ENCODE measurements at places on chromosomes 6 and 20.

GRCh38 chr6:55069132-55069781 lies 105.1 kb upstream of the HCRTR2 start:
- DNase-seq = no peak

- no peak for DNase-seq
These were observed 1.5 kb downstream of the NDUFAF5 start for GRCh38 chr20:13786143-13786828.

DNA sequence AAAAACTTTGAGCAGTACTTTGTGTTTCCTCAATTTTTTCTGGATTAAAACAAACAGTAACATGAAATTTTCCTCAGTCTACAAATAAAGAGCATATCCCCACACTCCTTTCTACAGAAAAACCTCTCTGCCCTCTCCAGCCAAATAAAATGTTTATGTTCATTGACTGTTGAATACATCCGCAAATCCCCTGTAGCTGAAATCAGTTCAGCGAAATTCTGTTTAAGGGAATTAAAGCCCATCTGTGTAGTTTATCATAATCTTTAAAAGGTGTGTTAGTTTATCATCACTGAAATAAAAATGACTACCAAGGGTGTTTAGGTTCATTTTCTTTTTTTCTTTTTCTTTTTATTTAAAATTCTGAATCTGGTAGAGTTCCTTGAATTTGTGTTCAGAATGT lies 157.8 kb upstream of the RUNX2 start:
- DNase-seq = no peak

GRCh38 chr6:157873735-157874344 lies 50.8 kb downstream of the SNX9 start:
- DNase-seq = peak; percentile 71

DNA sequence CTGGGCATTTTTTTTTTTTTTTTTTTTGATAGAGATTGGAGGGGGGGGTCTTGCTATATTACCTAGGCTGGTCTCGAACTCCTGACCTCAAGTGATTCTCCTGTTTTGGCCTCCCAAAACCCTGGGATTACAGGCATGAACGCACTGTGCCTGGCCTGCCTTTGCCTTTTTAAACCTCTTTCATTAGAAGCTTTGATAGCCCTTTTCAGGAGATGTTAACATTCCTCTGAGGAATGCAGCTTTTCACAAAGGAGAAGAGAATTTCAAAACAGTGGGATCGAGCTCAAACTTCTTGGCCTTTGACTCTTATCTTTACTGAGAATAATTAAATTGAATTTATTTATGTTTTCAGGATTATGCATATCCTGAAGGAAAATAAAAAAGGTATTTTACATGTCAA lies 31.3 kb downstream of the SLC26A8 start:
- DNase-seq = no peak

- DNase-seq = peak; percentile 69
These were observed 36.4 kb downstream of the HFE start for GRCh38 chr6:26123675-26123946.

- no peak for DNase-seq
These were observed 232.9 kb downstream of the TSHZ2 start for GRCh38 chr20:53205046-53205445.

- peak; percentile 20 for DNase-seq
These were observed 827 bp downstream of the E2F3 start for GRCh38 chr6:20402342-20403069.

GRCh38 chr6:138652824-138653223 lies 120.7 kb upstream of the CCDC28A start:
- no peak for DNase-seq

GRCh38 chr6:31837369-31838113 lies 10.0 kb downstream of the HSPA1B start:
- DNase-seq = no peak

GRCh38 chr6:36098920-36099647 lies 31.2 kb upstream of the MAPK13 start:
- DNase-seq = no peak

DNA sequence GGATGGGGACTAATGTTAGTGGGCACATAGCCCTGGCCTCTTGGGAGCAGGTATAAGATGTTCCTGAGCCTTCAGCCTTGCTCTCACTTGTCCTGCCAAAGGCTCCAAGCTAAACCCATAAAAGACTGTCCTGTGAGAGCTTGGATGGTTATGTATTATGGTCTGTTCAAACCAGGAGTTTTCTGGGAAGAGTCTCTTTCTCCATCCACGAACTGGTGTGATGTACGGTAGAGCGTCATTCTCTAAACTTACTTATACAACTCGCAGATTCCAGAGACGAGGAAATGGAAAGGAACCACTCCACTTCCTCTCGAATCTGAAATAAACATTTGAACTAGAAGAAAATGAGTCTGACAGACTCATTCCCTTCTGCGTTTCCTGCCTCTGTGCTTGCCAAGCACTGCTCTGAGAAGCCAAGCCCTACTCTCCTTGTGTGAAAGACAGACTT lies 5.3 kb downstream of the SOBP start:
- DNase-seq = no peak

DNA sequence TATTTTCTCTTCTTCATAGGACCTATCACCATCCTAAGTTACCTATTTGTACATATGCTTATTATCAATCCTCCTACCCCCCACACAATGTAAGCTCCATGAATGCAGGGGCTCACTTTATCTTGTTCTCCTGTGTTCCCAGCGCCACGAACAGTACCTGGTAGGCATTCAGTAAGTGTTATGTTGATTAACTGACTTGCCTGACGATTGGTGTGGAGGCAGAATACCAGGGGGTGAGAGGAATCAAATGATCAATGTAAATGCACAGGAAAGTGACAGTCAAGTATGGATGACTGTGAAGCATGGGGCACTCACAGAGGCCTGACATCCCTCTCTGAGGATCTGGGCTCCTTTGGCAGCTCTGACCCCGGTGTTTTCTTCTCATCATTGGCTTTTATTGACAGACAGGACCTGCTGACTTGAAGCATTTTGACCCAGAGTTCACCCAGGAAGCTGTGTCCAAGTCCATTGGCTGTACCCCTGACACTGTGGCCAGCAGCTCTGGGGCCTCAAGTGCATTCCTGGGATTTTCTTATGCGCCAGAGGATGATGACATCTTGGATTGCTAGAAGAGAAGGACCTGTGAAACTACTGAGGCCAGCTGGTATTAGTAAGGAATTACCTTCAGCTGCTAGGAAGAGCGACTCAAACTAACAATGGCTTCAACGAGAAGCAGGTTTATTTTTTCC lies 6.1 kb upstream of the IFT52 start:
- DNase-seq = no peak

DNA sequence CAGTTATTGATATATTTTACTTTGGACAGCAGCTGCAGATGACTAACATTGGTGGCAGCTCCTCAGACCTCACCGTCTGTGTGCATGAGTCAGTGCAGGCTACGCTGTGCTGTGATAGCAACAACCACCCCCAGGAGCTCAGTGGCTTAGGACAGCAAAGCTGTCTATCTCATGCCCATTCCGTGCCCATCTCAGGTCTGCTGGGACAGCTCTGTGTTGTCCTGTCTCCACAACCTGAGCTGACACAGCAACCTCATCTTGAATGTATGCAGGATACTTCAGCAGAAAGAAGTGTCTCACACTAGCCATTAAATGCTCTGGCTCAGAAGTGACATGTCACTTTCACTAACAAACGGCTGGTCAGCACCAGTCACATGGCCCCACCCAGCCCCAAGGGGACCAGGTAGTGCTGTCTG lies 47.7 kb downstream of the BANF2 start:
- no peak for DNase-seq

GRCh38 chr20:61631751-61632150 lies 379.7 kb downstream of the CDH4 start:
- no peak for DNase-seq

GRCh38 chr6:113511100-113511499 lies 346.0 kb upstream of the MARCKS start:
- DNase-seq = no peak

GRCh38 chr6:151501511-151502136 lies 7.8 kb downstream of the CCDC170 start:
- no peak for DNase-seq

DNA sequence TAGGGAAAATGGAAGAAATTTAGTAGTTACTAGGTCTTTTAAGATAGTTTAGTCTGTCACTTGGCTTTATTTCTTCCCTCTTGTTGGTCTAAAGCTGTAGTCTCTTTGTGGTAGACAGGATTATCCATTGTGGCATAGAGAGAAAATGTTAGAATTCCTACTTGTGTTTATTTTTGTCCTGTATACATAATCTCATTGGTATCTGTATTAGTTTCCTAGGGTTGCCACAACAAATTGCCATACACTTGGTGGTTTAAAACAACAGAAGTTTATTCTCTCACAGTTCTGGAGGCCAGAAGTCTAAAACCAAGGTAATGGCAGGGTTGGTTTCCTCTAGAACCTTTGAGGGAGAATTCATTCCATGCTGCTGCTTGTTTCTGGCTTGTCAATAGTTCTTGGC lies 119.4 kb downstream of the ZFAND3 start:
- DNase-seq = no peak

DNA sequence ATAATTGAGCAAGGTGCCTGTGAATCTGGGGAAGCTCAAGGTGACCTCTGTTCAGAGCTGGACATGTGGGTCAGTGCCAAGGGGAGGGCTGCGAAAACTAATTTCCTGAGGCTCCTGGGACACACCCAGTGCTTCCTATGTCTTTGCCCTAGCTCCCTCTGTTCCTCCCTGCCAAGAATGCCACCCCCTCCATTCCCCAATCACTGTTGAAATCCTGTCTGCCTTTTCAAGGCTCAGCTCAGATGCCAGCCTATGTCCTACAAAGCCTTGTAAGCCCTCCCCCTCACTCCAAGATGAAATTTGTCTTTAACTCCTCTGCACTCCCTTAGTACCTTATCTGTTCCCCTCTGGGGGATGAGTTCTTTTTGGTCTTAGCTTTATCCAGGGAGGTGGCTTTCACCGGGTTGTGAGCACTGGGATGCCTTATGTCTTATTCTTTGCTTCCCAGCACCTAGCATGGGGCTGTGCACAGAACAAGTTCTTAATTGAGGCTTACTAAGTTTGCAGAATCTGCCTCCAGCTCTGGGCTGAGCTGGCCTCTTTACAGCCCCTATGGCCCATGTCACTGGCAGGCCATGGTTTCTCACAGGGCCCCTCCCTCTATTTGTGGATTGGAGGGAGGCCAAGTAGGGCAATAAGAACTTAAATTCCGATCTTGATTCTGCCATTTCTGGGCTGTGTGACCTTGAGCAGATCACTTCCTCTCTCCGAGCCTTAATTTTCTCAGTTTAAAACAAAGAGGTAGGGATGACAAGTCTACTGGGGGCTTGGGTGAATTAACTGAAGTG lies 51.5 kb upstream of the EPB41L1 start:
- DNase-seq = no peak

- DNase-seq = no peak
These were observed 481.6 kb downstream of the ADGRB3 start for GRCh38 chr6:69116658-69117057.

DNA sequence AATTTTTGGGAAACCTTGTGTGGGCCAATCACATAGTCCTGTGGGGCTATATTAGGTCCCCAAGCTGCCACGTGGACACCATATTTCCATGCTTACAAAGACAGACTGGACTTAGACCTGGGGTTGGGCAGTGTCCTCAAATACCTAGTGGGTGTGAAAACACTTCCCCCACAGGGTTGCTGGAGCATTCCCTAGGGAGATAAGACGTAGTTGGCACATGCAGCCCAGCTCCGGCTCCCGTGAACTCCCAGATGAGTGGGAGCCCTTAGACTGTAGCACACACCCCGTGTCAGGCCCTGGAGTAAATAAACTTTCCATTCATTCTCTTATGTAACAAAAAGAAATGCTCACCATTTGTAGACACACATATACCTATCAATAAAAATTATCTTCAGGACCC lies 14.2 kb downstream of the KCNG1 start:
- no peak for DNase-seq

DNA sequence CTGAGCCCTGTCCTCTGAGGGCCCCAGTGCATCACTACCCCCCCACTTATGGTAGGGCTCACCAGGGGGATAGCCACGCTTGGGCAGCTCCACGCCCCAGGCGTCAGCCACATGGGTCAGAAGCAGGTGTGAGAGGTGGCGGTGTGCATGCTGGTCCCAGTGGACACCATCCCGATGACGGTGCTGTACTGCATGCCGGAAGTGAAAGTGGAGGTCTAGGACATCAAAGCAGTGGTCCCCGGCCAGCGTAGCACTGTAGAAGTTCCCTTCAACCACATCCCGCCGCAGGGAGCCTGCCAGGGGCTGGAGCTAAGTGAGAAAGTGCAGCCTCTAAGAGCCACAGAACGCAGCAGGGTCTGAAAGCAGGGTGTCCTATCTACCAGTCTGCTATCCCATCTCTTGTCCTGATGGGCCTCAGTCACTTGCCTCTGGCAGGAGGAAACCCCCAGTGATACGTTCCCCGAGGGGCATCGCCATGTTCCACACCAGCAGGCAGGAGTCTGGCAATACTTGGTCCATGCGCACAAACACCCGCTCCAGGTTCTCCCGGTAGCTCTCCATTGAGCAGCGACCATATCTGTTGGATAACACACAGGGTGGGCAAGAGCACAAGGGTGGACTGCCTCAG lies 2.2 kb downstream of the PCED1A start:
- DNase-seq = no peak

GRCh38 chr6:31737991-31738979 lies 1.5 kb upstream of the MSH5 start:
- peak; percentile 67 for DNase-seq

GRCh38 chr6:170029416-170030283 lies 261.2 kb downstream of the DLL1 start:
- no peak for DNase-seq

DNA sequence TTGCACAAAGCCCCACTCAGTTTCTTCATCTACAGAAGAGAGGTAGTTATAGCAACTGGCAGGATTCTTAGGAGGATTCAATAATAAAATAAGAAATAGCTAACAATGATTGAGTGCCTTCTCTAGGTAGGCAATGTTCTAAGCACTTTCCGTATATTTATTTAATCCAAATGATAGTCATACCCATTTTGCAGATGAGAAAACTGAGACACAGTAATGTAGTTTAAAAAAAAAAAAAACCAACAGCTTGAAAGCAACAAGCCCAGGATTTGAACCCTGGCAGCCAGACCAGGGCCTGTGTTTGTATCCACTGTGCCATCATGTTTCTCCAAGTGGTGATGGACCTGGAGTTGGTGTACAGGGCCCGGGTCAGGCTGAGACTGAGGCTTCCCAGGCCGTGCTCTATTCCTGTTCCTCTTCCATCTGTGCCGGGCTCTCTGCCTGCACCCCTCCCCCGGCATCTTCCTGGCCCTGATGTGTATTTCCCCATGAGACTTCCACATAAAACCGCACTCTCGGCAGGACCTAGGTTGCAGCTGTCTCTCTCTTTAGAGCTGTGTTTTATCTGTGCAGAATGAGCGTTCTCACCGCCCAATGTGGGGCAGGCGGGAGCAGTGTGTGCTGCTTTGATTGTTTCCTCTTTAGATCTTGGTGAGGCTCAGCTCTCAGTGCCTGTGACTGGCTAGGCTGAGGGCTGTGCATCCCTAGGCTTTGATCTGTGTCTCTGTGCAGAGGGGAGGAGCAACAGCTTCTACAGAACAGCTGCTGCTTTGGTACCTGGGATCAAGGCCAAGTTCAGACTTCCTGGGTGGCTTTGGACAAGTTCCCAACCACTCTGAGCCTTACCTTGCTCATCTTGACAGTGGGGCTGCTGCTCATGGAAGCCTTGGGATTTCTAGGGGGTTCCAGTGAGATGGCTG lies 49.5 kb downstream of the TOX2 start:
- DNase-seq = peak; percentile 53

- no peak for DNase-seq
These were observed 16.9 kb upstream of the ZSCAN9 start for GRCh38 chr6:28208111-28208659.
